ENCODE measurements at places on chromosomes 11 and 22.

DNA sequence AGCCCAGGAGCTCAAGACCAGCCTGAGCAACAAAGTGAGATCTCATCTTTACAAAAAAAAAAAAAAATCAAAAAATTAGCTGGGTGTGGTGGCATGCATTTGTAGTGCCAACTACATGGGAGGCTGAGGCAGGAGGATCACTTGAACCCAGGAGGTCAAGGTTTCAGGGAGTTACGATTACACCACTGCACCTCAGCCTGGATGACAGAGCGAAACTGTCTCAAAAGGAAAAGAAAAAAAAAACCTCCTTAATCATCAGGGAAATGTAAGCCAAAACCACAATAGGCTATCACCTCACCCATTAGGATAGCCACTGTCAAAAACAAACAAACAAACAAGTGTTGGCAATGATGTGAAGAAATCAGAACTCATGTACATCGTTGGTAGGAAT lies 13.4 kb downstream of the DGCR2 start:
- no peak for DNase-seq

- no peak for DNase-seq
These were observed 775.1 kb downstream of the BRD1 start for GRCh38 chr22:49052560-49052959.

DNA sequence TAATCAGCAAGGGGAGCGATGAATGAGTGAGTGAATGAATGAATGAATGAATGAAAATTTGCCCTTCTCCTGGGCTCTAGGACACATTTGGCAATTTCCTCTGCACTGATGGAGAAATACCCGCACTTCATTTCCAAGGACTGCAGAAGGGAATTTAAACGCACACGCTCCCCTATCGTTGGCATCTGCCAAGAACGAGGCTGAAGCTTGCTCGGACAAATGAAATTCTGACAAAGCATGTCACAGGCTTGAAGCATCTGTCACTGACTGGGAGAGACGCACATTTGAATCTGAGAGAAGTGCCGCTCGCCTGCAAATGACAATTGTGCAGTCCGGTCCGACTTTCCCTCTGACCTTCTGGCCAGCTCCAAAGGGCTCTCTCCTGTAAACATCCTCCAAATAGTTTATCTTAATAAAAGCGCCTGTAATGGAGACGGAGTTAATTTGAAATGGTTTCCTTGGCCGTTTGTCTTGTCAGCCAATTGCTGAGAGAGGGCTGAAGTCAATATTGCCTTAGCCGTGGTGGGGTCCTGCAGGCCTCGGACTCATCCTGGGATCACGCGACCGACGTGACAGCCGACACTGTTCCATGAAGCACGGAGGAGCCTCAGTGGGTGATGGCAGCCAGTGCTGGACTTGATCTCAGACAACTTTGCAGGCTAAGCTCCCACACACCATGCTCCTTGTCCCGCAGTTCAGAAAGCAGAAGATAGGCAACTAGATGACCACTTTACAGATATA lies 260.7 kb downstream of the MN1 start:
- DNase-seq = no peak

DNA sequence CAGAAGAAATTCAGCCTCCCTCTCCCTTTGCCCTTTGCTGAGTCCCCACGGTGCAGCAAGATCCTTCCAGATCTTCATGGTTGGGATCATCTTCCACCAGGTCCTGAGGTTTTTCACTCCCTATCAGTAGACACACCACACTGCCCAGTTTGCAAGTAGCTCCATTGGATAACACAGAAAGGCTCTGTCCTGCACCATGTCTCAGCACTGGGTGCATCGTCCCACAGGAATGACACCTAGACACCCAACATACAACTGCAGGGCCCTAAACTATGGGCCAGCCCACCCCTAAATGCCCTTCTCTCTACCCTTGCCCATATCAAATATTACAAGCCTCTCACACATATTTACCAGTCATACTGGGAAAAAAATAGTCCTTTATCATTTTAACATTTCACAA lies 9.4 kb downstream of the KLHL22 start:
- no peak for DNase-seq

GRCh38 chr11:85279267-85279666 lies 347.9 kb downstream of the DLG2 start:
- DNase-seq = no peak

Data from femur (tissue), 1 donor.